ENCODE measurements at places on chromosomes 7 and 10. TPM values are rescaled to one million over a fixed set of nuclear protein-coding genes. Genes with fewer than 3 reads are reported as not detected.

PRF1 gene
- total RNA-seq = 3.9 TPM

DNA sequence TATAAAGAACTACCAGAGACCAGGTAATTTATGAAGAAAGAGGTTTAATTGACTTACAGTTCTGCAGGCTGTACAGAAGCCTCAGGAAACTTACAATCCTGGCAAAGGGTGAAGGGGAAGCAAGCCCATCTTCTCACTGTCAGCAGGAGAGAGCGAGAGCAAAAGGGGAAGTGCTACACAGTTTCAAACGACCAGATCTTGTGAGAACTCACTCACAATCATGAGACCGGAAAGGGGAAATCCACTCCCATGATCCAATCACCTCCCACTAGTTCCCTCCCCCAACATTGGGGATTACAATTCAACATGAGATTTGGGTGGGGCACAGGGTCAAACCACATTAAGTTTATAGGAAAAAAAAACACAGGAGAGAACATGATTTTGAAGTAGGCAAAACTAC, 222.1 kb upstream of the SHH start:
- ATAC-seq = no peak

INSYN2A gene
- 0.40 TPM for total RNA-seq

GRM8 gene
- total RNA-seq = not detected

EGFR gene
- total RNA-seq = 126 TPM

GRCh38 chr10:128456271-128456670, 330.0 kb upstream of the MKI67 start:
- ATAC-seq = no peak
